ENCODE measurements at places on chromosomes 12 and 14. TPM values are rescaled to one million over a fixed set of nuclear protein-coding genes. Genes with fewer than 3 reads are reported as not detected.

DNA sequence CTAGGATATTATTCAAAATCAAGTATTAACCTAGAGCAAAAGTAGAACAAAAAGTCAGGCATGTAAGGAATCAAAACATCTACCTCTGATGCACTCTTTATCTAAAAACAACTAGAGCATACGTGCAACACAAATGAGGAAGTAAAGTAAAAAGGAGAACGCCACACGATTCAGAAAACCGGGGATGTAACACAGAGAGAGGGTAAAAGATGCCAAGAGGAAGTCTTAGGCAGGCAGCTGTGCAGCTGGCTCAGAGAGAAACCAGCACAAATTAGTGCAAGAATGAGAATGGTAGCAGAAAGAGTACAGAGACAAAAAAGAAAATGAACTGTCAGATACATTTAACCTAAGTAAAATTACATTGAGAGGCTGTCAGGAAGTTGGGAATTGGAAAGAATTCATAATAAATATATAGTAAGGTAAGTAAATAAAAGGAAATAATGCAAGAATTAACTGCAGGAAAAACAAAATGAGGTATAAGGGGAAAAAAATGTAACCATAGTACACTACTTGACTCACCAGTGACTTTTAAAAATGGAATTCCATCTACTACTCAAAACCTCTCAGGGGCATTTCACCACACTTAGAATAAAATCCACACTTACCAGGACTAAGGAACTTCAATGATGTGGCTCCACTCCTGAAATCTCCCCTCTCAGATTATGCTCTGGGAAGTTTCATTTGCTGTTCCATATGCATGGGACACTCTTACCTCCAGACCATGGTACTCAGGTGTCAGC is 17.1 kb downstream of the BCAT1 start:
- peak; percentile 45 for DNase-seq

DNA sequence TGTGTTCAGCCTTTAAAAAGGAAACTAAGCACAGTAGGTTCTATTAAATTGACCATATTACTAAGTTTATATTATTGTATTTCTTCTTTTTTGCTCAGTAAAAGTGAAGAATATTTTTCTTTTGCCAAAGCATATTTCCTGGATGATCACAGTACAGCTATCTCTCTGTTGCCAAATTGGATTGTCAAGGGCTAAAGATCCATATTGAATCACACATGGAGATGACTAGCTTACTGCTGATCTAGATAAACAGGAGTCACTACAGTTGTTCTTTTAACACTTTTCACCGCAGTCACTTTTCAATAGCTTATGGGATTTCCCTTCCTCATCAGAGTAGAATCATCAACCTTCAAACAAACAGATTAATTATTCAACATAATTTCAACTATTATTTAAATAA is 78.6 kb downstream of the LRRC9 start:
- no peak for DNase-seq

The HSPA2 gene
- total RNA-seq, result 14.1 TPM

The GNB3 gene
- total RNA-seq, result 2.9 TPM

The DIO3 gene
- 0.16 TPM for total RNA-seq

DNA sequence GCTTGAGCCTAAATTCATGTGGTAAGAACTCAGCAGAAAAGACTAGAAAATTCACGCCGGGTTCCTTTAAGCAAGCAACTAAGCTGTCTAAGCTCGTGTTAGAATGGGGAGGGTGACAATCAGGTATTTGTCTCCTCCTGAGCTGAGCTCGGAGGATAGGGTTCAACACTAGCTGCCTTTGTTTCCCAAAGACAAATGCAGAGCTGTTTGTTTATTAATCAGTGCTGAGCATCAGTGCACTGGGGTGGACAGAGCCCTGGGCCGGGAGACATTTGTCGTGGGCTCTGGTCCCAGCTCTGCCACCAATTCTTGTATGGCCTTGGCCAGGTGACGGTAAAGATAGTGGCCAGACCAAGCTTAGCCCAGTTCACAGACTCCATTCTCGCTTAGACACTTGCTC is 43.7 kb downstream of the DEGS2 start:
- no peak for DNase-seq

The RBM25 gene
- 29.3 TPM for total RNA-seq

The SLC6A13 gene
- total RNA-seq, result 3.3 TPM

DNA sequence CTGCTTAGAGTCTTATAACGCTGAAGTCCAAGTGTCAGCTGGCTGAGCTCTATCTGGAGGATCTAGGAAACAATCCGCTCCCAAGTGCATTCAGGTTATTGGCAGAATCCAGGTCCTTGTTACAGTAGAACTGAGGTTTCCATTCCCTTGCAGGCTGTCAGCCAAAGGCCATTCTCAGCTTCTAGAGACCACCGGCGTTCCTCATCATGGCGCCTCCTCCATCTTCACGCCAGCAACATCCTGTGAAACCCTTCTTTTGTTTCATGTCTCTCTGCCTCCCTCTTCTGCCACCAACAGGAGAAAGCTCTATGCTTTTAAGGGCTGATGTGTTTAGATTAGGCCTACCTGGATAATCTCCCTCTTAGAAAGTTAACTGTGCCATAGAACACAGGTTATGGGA is 133.0 kb upstream of the RASSF8 start:
- DNase-seq, result no peak

The PLCZ1 gene
- not detected for total RNA-seq

DNA sequence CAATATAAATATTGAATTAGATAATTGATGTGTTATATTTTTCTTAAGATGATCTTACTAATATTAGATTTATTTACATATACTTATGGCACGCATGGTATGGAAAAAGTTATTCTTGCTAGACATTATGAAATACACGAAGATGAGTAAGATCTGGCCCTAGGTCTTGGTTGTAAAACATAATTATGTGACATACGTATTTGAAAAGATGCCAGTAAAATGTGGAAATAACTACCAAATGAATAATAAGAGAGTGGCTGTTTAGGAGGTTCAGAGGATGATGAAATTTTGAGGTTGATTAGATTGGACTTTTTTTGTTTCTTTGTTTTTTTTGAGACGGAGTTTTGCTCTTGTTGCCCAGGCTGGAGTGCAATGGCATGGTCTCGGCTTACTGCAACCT is 41.3 kb downstream of the FANCM start:
- DNase-seq, result no peak

The TUBA1C gene
- 50.9 TPM for total RNA-seq

- no peak for DNase-seq
Measured at GRCh38 chr12:106179086-106179485, 40.3 kb upstream of the NUAK1 start.

The ERP29 gene
- total RNA-seq, result 46.5 TPM

DNA sequence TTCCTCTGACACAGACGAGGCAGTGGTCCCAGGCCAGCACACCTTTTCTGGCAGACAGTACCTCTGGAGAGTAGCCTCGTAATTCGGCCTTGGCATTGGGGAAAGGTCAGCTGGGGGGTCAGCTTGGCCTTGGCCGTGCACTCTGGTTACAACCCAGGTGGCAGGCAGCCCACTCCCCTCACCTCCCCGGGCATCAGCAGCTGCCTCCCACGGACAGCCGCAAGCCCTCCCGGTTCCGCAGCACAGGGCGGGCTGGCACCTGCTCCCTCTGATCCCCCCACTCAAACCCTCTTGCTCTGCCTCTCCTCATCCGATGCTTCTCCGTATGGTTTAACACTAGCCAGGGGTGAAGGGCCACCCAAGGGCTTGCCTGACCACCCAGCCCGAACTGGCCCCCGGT is 50.6 kb downstream of the TEAD4 start:
- DNase-seq, result no peak

- DNase-seq, result no peak
Measured at GRCh38 chr12:25311506-25311905, 60.8 kb upstream of the KRAS start.

- peak; percentile 63 for DNase-seq
Measured at GRCh38 chr14:23078692-23079116, 16.2 kb downstream of the ACIN1 start.

GRCh38 chr14:56633544-56633943 is 53.9 kb downstream of the TMEM260 start:
- DNase-seq, result no peak

GRCh38 chr14:99809859-99810558 is 16.8 kb downstream of the EML1 start:
- DNase-seq, result peak; percentile 70

DNA sequence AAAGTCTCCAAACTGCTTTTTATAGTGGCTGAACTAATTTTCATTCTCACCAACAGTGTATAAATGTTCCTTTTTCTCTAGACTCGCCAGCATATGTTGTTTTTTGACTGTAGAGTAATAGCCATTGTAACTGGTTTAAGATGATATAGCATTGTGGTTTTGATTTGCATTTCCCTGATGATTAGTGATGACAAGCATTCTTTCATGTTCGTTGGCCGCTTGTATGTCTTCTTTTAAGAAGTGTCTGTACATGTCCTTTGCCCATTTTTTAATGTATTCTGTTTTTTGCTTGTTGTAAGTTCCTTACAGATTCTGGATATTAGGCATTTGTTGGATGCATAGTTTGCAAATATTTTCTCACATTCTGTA is 404.9 kb downstream of the FLRT2 start:
- no peak for DNase-seq

GRCh38 chr12:66725031-66725430 is 46.2 kb upstream of the GRIP1 start:
- DNase-seq, result no peak

GRCh38 chr14:101507836-101508150 is 53.5 kb upstream of the DIO3 start:
- no peak for DNase-seq

The CLEC2A gene
- total RNA-seq, result not detected

DNA sequence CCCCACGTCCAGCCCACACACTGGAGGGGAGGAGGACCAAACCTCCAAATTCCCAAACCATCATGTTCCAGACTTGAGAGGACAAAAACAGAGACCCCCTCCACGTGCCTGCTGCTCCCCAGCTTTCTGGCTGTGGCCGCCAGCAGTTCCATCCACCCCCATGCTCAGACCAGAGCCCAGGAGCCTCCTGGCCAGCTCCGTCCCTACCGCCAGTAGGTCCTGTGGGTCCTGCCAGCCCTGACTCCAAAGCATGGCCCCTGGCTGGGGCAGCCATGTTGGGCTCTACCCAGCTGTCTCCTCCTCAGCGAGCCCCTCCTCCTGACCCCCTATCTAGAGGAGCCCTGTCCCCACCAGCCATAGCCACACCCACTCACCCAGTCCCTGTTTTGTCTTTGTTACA is 227.3 kb upstream of the RTL1 start:
- DNase-seq, result no peak

DNA sequence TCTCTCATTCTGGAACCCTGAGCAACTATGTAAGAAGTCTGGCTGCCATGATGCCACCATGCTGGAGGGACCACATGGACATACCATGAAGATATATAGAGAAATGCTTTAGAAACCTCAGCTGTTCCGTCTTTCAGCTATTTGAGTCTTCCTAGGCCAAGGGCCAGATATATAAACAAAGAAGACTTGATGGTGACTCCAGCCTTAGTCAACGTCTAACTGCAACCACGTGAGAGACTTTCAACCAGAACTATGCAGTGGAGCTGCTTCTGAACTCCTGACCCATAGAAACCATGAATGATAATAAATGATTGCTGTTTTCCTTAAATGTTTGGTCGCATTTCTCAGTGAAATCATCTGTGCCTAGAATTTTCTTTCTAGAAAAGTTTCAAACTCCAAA is 20.0 kb upstream of the KITLG start:
- DNase-seq, result no peak

GRCh38 chr12:124829008-124829707 is 34.5 kb downstream of the SCARB1 start:
- no peak for DNase-seq

The PRR13 gene
- 46.0 TPM for total RNA-seq

The LRTM2 gene
- not detected for total RNA-seq

The EGLN3 gene
- total RNA-seq, result 111 TPM

- no peak for DNase-seq
Measured at GRCh38 chr12:20631711-20632110, 63.4 kb upstream of the SLCO1C1 start.

The TMEM132D gene
- not detected for total RNA-seq

GRCh38 chr12:131230340-131231031 is 276.8 kb downstream of the ADGRD1 start:
- no peak for DNase-seq

DNA sequence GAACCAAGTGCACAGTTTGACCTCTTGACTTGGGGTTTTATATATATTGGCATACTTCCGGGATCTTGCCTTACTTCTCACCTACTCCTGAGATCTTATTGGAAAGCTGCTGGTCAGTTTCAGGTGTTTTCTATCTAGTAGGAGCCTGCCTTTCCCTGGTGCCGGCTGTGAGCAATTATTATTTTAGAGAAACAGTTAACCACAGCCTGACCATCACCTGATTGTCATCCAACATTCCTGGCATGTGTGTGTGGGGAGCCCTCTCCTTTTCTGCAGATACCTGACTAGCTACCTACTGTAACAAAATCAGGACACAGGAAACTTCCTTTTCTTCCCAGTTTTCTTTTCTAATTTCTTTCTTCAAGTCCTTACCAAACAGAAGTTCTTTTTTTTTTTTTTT is 220.4 kb downstream of the ATP23 start:
- no peak for DNase-seq

DNA sequence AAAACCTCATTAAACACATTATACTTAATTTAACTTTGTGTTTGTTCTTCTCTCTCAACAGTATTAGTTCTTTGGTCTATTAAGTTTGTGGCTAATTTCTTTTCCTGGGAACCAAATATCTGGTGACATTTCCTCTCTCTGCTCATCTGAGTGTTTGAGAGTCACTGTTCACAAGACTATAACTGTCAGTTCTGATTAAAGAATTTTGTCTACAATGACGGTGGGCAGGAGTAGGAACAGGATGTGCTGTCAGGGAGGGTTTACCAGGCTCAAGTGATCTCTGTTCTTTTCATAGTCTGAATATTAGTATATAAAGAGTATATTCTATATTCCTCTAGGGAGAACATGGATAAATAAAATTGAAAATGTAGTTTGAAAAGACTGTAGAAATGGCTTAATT is 92.9 kb downstream of the ALG10B start:
- DNase-seq, result no peak

GRCh38 chr12:49662998-49663843 is 39.9 kb downstream of the PRPF40B start:
- peak; percentile 81 for DNase-seq

The KRT86 gene
- not detected for total RNA-seq

DNA sequence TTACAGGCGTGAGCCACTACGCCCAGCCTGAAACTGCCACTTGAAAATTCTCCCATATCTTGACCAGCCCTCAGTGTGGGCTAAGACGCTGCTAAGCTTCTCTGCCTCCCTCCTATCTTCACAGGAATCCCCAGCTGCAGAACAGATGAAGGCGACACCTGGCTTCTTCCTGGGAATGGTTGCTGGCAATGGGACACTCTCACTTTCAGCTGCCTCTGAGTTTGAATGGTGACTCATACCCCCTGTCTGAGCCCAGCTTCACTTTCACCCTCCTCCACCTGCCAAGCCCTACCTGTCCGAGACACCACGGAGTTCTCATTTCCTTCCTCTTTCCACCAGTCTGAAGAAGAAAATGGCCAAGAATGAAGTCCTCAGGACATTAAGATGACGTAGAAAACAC is 18.3 kb upstream of the VASH1 start:
- no peak for DNase-seq

Data from Right ventricle myocardium superior (tissue), 1 donor.